T follicular helper cell (primary cell): ENCODE measurements at places on chromosomes 13 and 19.

DNA sequence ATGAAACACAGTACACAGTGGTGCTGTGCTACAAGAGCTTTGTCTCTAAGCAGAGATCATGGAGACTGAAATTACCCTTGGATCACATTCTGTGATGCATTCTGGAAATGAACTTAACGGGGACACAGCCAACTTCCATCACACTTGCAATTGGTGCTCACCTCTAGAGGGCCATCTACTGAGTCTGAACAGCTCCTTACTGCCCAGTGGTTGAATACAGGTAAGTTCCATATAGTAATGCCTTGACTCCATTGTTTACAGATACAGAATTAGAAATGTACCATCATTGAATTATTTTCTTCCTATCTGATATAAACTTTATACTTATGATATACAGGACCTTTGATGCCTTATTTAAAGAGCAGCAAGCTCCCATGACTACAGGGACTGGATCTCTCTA is 686.4 kb downstream of the PCDH9 start:
- no peak for DNase-seq

- no peak for DNase-seq
Observed at GRCh38 chr19:53977991-53978731, 13.3 kb upstream of the CACNG6 start.

DNA sequence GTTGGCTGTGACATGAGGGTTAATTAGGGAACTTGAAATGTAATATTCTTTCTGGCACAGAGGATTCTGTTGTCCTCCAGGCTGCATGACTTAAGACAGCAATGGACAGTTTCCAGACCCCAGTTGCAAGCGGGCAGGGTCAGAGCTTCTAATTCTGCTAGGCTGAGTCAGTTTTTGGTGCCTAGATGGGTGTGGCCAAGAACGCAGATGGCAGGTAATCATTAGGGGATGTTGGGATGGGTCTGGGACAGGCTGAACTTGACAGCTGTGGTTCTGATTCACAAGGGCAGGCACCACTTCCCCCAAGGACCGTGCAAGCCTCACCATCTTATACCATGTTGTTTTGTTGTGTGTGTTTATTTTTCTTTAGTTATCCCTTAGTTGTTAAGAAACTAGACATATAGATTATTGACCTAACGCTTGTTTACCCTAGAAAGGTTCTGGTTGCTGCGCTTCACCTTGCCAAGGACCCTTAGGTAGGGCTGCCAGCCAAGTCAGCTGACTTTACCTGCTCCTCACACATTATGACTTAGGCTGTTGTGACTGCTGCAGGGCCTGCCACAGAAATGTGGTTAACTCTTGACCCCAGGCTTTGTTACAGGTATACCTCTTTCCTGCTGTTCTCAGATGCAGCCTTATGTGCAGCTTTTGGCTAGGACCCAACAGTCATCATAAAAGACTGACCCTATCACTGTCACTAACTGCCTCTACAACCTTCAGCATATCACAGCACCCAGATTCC is 117.7 kb upstream of the KLF12 start:
- no peak for DNase-seq

DNA sequence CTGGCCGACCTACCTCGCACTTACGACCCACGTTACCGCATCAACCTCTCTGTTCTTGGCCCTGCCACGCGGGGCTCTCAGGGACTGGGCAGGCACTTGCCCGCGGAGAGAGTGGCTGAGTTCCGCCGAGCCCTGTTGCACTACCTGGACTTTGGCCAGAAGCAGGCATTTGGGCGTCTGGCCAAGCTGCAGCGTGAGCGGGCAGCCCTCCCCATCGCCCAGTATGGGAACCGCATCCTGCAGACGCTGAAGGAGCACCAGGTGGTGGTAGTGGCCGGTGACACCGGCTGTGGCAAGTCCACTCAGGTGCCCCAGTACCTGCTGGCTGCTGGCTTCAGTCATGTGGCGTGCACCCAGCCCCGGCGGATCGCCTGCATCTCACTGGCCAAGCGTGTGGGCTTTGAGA is 4.2 kb downstream of the DHX34 start:
- DNase-seq: no peak

DNA sequence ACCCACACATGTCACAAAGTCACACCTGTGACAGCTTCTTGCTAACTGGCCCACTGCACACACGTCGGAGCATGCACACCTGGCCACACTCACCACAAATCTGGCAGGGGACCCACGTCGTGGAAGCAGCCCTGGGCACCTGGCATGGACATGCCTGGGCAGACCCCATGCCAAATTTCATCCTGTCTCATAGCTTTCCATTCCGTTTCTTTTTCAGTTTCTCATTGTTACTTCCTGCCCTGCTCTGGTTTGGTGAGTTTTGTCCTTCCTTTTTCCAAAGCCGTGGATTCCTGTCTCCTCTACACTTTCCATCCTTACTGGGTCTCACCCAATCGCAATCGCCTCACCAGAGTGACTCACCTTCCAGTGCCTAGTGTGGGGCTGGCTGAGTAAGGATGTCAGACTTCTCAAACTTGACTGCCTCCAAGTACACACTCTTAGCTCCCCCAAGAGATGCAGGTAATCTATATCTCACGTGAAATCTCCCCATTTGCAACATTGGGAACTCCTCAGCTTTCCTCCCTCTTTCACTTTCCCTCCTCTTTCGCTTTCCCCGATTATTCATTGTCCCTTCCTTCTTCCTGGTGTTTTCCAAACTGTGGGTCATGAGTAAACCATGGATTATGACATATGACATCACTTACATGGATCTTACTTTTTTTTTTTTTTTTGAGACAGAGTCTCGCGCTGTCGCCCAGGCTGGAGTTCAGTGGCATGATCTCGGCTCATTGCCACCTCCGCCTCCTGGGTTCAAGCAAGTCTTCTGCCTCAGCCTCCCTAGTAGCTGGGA is 1.6 kb upstream of the BBC3 start:
- no peak for DNase-seq

DNA sequence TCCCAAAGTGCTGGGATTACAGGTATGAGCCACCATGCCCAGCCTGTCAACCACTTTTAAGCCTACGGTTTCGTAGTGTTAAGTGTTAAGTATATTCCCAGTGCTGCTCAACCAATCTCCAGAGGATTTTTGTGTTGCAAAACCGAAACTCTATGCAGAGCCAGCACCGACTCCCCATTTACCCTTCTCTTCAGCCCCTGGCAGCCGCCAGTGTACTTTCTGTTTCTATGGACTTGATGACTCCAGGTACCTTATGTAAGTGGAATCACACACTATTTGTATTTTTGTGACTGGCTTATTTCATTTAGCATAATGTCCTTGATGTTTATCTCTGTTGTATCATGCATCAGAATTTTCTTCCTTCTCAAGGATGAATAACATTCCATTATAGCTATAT is 1.1 kb downstream of the SULT2A1 start:
- DNase-seq: no peak

- DNase-seq: no peak
Observed at GRCh38 chr13:57558051-57558467, 73.5 kb upstream of the PCDH17 start.

DNA sequence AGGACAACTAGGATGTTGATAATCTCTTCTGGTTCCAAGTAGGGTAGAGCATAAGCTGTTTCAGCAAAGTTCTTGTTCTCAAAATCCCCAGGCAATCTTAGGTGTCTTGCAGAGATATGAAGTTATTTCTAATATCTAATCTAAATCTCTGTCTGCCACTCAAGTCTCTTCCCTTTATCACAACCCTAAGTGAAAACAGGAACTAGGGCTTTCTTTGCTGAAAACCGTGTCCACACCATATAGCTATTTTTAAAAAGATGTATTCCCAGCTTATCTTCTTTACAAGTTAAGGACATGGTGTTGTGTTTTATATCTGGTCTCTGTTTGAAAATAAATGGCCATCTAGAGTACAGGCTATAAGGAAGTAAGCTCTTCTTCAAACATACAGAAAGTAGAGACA is 11.3 kb upstream of the RNASEH2B start:
- no peak for DNase-seq

GRCh38 chr13:59671881-59672280 is 491.8 kb downstream of the DIAPH3 start:
- no peak for DNase-seq

DNA sequence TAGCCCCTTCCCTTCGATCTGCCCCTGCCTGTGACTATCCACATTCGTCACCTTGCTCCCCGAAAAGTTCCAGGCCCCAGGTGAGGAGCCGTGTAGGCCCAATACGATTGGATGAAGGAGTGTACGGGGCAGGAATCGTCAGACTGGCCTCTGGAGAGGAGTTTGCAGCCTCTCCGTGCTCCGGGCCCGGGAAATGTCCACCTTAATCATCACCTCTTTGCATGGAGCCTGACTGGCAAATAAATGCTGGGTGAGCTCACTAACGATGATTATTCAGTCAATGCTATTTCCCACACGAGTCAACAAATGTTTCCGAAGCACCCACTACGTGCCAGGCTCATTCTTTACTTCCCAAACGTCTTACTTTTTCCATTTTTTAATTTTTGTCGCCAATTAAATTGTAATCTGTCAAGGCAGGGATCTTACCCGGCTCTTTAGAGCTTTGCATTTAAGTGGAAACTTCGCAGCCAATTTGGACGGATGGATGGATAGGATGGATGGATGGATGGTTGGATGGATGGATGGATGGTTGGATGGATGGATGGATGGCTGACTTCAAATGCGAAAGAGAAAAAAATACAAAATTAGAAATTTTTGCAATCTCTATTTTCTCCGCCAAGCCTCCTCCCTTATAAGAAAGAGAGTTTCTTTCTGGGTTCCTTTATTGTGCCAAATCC is 45.8 kb downstream of the TGDS start:
- no peak for DNase-seq

DNA sequence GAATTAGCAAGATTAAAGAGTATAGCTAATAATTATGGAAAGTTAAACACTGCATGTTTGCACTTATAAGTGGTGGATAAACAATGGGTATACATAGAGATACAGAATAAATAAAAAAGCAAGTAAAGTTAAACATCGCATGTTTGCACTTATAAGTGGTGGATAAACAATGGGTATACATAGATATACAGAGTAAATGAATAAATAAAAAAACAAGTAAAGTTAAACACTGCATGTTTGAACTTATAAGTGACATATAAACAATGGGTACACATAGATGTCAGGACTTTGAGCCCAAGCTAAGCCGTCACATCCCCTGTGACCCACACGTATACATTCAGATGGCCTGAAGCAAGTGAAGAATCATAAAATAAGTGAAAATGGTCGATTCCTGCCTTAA is 1533.3 kb upstream of the SPRY2 start:
- DNase-seq: no peak

GRCh38 chr19:56400485-56400884 is 3.6 kb upstream of the ZNF583 start:
- DNase-seq: no peak

DNA sequence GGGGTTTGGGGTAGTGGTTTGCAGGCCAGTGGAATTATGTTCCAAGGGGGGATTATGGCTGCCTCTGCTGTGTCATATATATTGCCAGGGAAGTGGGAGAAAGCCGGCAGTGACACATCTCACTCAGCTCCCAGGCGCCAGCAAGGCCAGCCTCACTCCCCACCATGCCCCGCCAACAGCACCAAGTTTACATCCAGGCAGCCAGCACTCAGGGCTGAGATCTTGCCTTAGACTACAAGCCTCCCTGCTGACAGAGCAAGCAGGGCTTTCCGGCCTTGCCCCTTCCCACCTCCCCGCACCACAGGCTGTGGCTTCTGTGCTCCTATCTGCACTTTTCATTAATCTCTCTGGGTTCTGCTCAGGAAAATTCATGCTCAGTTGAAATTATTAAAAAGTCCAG is 385.1 kb downstream of the MZT1 start:
- no peak for DNase-seq

DNA sequence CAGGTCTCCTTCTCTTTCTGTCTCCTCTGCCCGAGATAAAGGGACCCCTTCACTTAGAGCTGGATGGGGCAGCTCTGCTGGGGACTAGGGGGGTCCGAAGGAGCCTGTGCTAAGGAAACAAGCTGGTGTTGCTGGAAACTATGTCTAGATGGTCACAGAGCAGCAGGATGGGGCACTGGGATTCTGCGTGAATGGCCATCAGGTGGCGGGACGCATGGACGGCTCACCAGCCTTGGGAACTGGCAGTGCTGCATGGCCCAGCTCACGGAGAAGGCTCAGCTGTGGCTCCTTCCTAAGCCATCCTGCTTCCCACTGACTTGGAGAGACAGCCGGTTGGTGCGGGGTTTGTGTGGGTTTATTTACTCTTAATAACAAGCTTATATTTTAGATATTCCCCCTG is 411.8 kb downstream of the ZNF536 start:
- DNase-seq: no peak

DNA sequence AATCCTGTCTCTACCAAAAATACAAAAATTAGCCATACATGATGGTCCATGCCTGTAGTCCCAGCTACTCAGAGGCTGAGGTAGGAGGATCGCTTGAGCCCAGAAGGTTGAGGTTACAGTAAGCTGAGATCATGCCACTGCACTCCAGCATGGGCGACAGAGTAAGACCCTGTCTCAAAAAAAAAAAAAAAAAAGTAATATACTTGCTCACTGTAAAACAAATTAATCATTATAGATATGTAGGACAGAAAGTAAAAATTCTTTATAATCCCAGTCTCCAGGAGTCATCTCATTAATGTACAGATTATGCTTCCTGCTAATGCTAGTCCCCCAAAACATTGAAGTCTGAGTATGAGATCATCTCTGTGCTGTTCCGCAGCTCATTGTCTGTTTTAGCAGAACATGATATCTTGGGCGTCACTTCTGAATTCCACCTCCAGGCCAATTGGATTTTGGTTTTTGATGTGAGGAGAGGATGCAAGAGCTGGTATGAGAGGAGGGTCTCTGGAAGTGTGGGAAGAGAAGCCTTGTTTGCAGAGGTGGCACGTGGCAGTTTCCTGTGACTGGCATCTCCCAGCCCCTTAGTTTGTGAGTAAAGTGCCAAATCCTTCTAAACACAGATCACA is 75.4 kb upstream of the NPAS1 start:
- DNase-seq: no peak

DNA sequence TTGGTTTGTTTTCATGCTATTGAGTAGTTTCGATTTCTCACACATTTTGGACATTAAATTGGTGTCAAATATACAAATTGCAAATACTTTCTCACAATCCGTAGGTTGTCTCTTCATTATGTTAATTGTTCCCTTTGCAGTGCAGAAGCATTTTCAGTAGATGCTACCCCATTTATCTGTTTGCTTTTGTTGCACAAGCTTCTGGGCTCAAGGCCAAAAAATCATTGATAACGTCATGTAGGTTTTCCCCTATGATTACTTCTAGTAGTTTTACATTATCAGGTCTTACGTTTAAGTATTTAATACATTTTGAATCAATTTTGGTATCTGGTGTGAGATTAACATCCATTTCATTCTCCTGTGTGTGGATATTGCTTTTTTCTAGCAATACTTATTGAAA is 14.0 kb upstream of the ZNF347 start:
- DNase-seq: no peak
